ENCODE measurements at places on chromosomes 7 and 10. TPM values are rescaled to one million over a fixed set of nuclear protein-coding genes. Genes with fewer than 3 reads are reported as not detected.

DNA sequence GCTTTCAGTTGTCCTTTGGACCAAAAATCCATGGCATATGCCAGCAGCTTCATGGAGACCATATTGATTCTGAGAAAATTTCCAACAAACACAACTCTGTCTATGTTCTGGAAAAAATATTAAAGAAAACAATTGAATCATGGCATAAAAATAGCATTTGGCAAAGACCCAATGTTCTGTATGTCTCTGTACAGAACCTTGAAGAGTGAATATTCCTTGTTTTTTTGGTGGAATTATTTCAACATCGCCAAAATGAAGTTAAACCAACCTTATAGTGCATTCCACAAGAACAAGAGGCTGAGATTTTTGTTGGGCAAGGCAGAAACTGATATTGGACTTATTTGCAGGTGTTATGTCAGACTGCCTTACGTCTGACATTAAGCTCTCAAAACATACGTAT lies 53.3 kb upstream of the SLC16A12 start:
- DNase-seq: no peak

Gene ZNF722
- total RNA-seq: not detected

DNA sequence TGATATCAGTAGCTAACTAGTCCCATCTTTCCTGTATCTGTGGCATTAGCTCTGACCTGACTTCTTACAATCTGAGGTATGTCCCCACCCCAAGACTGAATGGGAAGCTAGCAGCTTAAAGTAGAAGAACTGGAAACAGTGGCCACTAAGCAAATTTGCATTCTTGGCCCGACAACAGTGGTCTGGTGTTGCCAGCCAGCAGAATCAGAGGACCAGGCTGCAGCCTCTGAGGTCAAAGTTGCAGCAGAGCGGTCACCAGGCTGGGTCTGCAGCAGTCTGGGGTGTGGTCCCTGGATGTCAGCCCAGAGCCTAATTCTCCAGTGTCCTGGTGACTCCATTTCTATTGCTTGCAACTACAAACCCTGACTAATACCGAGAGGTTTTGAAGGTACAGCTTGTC lies 26.3 kb downstream of the FAM107B start:
- no peak for DNase-seq

DNA sequence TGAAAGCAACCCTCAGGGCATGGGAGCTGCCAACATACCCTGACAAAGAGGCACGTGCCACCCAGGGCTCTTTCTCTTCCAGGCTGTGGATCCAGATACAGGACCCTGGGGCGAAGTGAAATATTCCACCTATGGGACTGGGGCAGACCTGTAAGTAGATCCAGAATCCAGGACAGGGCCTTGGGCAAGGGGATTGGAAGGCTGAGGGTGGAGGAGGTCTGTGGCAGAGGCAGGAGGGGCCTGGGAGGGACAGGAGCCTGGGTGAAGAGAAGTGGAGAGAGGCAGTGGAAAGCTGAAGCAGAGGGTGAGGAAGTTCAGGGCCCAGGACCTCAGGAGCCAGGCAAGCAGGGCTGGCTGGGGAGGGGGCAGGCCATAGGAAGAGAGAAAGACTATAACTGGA lies 13.8 kb downstream of the LRIT2 start:
- no peak for DNase-seq

DNA sequence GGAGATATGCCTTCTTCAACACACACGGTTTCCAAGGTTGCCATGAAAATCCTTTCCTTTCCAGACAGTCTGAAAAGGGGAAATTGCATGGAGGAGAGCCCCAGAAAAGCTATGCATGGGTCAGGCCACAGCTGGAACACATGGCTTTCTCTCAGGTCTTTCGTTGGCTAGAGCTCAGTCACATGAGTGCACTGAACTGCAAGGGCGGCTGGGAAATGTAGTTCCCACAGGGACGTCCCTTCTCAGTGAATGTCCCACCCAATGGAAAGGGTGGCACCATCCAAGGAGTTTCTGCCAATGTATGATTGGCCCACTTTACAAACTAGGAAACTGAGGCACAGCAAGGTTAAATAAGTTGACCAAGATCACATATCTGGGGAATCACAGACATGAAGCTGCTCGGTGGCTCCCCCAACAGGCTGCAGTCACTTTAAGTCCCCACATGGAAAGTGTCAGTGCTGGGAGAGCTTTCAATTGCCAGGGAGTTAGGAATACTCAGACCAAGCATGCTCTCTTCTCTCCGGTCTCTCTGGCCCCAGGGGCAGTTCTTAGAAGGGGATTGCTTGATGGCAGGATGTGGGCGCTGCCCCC lies 571.3 kb downstream of the GLRX3 start:
- no peak for DNase-seq

Gene TAS2R38
- not detected for total RNA-seq

Gene CALML5
- total RNA-seq: not detected

- DNase-seq: peak; percentile 3
Observed at GRCh38 chr10:1488970-1489548, 248.3 kb downstream of the ADARB2 start.

GRCh38 chr7:30057741-30058140 lies 29.5 kb downstream of the PLEKHA8 start:
- no peak for DNase-seq

- DNase-seq: no peak
Observed at GRCh38 chr7:104816537-104816936, 197.5 kb upstream of the KMT2E start.

Gene CRHR2
- not detected for total RNA-seq

Gene SEMA4G
- 1.2 TPM for total RNA-seq

- DNase-seq: no peak
Observed at GRCh38 chr10:72097448-72098300, 9.3 kb upstream of the SPOCK2 start.

- DNase-seq: no peak
Observed at GRCh38 chr7:3721422-3721821, 420.4 kb downstream of the SDK1 start.

GRCh38 chr10:63161592-63161991 lies 28.5 kb downstream of the NRBF2 start:
- no peak for DNase-seq

Gene PSPH
- total RNA-seq: 31.2 TPM

DNA sequence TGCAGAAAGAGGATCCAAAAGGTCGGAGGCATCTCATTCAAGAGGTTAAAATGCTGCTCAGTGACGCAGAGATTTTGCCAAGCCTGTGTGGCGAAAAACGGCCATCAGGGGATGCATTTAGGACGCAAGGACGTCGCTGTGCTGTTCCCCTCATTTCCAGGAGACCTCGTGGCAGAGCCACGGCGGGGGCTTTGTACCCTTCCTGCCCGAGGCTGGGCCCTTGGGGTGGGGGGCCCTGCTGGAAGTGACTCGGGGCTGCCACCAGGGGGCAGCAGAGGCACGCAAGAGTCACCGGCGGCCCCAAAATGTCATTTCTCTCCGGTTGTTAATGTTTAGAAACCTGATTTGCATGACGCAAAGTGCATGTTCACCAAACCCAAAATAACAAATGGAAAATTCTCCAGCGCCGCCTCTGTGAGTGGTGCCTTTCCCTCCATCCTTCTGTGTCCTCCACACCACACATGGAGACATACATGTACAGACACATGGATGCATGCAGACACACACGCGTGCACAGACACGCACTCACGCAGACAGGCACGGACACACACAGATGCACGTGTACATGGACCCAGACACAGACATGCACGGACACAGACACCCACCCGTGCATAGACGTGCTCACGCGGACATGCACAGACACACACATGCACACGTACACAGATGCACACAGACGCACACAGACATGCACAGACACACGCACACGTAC lies 51.0 kb upstream of the NKX6-2 start:
- DNase-seq: peak; percentile 51

Gene RBP3
- not detected for total RNA-seq

DNA sequence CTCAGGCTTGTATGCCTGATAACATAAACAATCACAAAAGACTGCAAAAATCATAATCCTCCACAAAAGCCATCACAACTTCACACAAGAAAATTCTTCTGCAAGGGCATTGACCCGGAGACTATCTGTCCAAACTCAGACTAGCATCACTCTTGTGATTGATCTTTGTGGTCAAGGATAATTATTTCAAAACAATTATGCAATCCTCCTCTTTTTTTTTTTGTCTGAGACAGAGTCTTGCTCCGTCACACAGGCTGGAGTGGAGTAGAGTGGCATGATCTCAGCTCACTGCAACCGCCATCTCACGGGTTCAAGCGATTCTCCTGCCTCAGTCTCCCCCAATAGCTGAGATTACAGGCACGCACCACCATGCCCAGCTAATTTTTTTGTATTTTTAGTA lies 22.2 kb downstream of the CDNF start:
- DNase-seq: no peak

GRCh38 chr10:71173466-71173865 lies 38.9 kb upstream of the UNC5B start:
- no peak for DNase-seq

Data from activated CD8-positive, alpha-beta T cell treated with anti-CD3 and anti-CD28 coated beads for 36 hours (primary cell).